ENCODE measurements at places on chromosomes 12 and 14.

DNA sequence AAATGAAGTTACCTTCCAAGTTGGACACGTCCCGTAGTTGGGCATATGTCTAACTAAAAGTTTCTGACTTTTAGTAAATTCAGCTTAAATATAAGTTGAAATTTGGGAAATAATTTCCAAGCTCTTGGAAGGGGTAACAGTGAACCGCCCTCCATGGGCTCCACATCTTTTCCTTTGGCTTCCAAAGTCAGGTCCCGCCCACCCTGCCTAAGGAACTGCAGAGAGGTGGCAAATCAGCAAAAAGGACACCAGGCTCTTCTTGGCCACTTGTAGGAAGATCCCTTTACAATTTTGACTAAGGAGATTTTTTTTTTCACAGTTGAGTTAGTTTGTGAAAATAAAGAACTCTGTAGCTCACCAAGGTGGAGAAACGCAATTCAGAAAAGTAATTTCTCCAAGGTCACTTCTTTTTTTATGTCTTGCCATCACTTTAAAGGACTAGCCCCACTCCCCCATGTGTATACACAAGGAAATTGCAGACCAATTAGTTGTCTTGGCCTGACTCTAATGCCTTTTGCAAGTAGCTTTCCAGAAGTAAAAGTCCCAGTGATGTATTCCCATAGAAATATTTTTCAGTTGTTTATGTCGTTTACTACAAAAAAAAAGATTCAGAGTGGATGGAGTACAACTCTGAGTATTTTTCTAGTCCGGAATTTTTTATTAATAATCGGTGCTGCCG, 181.2 kb downstream of the PELI2 start:
- DNase-seq, result no peak

DNA sequence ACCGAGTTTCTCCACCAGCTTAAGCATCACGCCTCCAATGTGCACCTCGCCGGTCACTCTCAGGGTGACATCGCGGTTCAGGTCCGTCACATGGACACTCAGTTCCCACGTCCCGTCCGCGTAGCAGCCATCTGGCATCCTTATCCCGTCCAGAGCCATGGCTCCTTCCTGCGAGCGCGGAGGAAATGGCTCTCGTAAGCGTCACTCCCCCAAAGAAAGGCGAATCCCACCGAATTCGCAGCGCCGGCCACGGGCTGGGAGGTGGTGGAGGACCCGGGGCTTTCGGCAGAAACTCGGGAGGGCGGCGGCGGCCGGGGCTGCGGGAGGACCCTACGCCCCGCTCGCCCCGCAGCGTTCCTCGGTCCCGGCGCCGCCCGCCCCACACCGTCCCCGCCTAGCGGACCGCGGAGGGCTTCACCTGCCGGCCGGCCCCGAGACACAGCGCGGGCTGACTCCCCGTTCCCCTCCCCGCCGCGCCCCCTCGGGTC, 396 bp downstream of the FERMT2 start:
- no peak for DNase-seq

DNA sequence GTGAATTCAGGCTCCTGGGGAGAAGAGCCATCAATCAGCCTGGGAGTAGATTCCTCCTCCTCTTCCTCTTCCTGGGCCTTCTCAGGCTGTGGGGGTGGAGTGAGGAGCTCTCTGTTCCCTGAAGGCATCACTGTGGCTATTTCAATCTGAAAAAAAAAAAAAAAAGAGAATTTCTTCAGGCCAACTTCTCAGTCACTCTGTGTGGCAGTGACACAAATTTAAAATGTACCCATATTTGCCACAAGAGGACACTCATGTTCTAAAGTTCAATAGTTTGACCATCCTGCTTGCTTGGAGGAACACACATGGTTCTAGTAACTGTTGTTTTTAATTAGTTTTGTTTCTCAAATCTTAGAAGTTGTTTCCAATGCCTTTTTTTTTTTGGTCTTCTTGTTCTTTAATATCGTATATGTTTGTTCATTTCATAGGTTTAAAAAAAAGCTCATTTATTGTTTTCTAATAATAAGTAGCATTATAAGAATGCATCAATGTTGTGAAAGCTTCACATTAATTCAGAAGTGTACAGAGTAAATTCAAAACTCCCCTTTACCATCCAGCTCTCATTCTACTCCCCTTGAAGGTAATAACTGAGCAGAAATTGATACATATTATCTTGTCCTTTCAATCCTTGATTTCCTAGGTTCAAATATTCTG, 23.3 kb upstream of the CCER1 start:
- peak; percentile 67 for DNase-seq

- peak; percentile 2 for DNase-seq
These were observed 25.4 kb upstream of the FAM177A1 start for GRCh38 chr14:35020713-35021112.

DNA sequence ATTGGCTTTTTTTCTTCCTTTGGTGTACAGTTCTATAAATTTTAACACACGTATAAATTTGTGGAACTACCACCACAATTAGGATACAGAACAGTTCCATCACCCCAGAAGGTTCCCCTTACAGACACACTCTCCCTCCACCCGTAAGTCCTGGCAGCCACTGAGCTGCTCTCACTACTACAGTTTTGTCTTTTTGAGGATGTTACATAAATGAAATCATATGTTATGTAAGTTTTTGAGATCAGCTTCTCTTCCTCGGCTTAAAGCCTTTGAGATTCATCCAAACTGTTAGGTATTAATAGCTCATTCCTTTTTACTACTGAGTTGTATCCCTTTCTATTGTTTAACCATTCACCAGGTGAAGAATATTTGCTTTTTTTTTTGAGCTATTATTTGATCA, 74.3 kb upstream of the SLC24A4 start:
- peak; percentile 77 for DNase-seq

DNA sequence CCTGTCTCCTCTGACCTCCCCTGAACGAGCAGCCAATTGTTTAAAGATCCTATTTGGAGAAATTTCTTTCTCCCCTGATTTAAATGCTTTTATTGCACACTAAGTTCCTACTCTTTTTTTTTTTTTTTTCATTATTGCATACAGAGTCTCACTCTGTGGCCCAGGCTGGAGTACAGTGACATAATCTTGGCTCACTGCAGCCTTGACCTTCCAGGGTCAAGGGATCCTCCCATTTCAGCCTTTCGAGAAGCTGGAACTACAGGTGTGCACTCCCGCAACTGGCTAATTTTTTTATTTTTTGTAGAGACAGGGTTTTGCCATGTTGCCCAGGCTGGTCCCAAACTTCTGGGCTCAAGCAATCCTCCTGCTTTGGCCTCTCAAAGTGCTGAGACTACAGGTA, 5.2 kb upstream of the P2RX7 start:
- DNase-seq, result no peak

DNA sequence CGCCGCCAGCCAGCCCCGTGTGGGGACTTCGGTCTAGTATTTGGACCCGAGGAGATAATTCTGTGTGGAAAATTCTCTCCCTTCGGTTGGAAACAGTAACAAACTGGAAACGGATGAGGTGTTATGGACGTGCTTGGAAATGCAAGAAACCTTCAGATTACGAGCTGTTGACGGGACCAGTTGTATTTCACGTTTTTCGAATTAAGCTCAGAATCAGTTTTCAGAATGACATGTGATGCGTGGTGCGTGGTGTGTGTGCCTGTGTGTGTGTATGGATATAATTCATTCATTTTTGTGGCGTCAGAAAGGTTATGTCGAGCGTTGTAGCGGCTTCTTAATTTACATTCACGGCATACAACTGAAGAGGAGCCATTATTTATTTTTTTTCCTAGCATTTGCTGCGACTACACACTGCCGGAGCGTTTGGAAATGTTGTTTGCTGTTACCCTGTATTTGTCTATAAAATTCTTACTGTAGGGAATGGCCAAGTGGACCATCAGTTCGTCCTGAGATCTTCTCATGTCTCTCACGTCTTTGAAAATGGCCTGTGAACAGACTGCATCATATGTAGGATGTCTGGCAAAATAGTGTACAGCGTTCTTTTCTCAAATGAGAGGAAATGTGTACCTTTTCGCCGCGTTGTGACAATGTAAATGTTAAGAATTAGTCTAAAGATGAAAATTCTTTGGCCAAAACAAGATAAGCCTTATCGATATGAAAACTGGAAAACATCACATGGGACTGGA, 1.3 kb downstream of the TRAF3 start:
- DNase-seq, result no peak

Measured in MV-4-11 (cell line).